ENCODE measurements at places on chromosomes 6 and 20.

DNA sequence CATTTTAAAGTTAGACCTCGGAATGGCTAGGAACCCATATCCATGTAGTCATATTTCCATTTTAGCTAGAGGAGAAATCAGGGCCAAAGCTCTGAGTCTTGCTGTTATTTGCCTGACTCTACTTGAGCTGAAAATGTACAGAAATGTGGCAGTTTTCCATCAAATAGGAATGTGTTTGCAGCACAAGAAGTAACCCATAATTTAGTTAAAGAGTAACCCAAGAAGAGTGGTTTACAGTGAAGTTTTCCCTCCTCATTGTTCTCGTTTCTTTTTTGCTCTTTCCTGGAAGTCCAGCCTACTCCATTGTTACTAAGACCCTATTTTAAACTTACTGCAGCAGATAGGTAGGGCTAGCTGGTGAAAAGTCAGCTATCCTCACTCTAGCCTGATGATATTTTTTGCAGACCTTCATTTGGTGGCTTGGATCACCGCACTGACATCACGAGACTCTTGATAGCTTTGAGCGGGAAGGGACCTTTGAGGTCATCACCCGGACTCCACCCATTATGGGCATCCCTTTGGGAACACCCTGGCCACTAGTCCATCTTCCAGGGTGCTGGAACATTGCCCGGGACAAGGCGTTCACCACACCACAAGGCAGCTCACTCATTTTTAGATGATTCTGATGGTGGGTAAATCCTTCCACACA is 28.0 kb upstream of the ADGRF5 start:
- no peak for DNase-seq

GRCh38 chr20:64069614-64070243 is 6.7 kb downstream of the TCEA2 start:
- no peak for DNase-seq

GRCh38 chr6:166786704-166787293 is 159.7 kb upstream of the RPS6KA2 start:
- no peak for DNase-seq

DNA sequence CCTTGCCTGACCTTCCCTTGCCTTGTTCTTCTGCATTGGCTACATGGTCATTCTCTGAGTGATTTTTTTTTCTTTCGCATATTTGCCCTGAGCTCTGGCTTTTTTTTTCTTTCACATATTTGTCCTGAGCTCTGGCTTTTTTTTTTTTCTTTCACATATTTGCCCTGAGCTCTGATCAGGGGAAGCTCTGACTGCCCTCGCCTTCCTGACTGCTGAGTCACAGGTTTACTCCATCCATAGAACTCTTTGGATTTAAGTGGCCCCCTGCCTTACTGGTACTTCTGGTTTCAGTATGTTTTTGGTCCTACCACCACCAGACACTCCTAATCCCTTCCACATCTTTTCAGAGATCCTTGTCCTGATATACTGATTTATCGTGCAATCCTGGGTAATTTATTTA is 201.1 kb downstream of the OGFRL1 start:
- no peak for DNase-seq

- DNase-seq = no peak
Measured at GRCh38 chr6:91590191-91590590, 1003.3 kb upstream of the MAP3K7 start.
